ENCODE measurements at places on chromosomes 2 and 18.

GRCh38 chr2:223896833-223897311 is 48.3 kb downstream of the WDFY1 start:
- no peak for DNase-seq

DNA sequence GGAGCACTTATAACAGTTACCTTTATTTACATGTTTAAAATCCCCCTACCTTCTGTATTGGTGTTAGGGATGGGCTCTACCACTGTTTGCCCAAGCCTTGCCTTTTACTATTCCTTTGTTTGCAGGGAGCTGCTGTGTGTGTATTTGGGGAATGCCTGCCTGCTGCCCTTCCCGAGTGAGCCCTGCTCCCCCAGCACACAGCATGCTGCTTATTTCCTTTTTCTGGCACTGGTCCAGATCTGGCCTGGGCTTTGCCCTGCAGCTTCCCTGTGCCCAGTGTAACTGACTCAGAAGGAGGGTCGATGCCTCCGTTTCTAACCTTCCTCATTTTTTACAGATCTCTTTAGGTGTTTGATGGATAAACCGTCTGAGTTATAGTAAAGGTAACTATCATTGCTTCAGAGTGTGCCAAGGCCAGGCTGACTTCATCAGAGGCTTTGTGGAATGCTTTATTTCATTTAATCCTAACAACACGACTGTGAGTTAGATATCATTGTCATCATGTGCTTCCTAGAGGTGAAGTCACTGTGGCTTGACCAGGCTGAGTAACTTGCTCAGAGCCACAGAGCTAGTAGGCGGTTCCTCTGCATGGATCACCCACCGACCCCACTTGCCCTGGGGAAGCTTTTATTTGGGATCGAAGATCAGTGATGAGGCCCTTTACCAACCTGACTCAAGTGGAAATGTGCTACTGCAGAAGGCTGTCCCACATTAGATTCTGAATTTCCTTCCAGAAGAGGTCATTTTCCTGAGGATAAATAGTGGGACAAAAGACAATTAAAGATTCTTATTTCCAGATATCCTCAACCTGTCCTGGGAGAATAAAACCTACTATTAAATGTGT is 238.8 kb downstream of the ZNF407 start:
- peak; percentile 84 for DNase-seq

- DNase-seq: peak; percentile 87
Observed at GRCh38 chr2:216498379-216499352, at the start of gene RPL37A. RPL37A (plus strand) TSS chr2:216498844; CDS start chr2:216498875, 31 bp downstream.

GRCh38 chr2:74584088-74584645 is 29.6 kb downstream of the DOK1 start:
- DNase-seq: no peak

GRCh38 chr18:47893939-47894699 is 36.3 kb downstream of the SMAD2 start:
- DNase-seq: no peak

- no peak for DNase-seq
Observed at GRCh38 chr2:70111752-70112591, 24.7 kb downstream of the PCBP1 start.

DNA sequence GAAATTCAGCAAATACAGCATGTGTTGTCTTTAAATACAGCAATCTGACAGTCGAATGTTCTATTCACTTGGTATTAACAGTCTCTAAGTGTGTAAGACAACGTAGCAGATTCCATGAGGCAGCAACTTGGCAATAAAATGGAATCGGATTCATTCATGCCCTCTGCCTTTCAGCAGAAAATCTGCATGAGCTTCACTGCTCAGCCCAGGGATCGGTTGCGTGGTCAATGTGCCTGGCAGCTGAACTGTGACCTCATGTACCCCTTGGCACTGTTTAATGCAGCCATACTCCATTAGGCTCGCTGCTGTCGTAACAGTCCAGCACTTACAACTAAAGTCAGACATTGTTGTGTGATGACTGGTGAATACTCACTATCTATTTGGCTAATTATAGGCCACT is 17.7 kb upstream of the RGPD4 start:
- no peak for DNase-seq

DNA sequence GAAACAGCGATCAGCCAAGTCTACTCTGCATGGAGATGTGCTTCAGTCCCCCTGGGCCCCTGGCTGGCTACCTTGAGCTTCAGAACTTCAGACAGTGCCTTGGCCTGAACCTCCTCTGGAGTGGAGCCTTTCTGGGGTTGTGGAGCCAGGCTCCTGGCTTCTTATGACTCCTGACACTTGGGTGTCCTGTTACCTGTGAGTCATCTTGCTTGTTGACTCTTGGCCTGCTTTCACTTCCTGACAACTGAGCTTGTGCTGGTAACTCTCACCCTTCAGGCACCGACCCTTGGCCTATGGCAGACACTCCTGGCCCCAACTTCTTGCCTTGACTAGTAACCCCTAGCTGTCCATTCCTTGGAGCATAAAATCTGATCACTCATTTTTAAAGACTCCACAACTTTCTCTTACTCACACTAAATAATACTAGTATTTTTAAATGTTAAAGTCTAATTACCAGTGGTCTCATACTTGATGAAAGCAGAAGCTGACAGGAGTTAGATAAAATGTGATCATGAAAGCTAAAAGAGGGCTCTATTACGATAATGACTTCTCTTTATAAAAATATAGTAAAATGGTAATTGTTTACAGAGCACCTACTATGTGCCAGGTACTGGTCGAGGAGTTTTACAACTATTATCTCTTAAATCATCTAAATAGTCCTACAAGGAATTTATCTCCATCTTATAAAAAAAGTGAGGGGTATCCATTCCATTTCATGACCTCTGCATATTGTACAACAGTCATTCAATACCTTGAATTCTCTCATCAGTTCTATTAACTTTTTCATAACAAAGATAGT is 46.3 kb upstream of the VIT start:
- no peak for DNase-seq

DNA sequence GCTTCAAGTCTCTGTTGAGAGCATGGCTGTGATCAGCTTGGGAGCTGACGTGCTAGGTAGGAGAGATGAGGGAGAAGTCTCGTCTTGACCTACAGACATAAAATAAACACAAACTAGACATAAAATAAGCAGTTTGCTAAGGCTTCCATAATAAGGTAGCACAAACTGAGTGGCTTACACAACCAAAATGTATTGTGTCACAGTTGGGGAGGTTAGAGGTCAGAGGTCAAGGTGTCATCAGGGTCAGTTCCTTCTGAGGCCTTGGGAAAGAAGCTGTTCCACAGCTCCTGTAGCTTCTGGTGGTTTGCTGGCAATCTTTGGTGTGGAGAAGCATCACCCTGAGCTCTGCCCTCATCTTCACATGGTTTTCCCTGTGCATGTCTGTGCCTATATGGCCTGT is 20.2 kb downstream of the DAW1 start:
- no peak for DNase-seq

DNA sequence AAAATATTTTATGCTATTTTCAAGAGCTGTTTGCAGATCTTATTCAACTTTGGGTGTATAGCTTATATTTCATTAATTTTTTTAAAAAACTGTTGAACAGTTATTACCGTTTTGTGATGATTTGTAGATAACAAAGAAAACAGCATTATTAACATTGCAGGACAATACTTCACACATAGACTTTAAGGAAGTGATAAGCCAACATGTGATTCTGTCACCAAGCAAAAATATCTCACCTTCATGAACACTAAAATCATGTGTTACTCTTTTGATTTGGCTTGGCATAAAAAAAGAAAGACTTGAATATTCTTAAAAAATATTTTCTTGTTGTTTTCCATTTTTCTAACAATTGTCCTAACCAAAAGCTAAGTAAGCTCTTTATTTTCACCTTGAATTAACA is 33.0 kb downstream of the SLC35F5 start:
- no peak for DNase-seq

DNA sequence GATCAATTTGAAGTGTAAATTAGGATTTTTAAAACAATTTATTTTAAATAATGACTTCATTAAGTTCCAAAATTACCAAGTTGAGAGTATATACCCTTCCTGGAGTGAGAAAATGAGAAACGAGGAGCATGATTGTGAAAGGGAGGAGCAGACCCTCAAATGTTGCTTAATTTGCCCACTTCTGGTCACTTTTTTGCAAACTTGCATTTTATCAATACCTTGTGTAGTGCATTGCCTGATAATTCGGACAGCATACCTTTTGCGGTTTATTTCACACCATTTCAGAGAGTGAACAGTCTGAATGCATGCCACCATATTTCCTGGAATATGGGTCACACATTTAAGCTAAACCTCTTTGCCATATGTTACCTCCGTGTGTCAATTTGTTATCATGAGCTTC is 669.7 kb downstream of the RNF144A start:
- no peak for DNase-seq

GRCh38 chr2:130850788-130851623 is 14.3 kb downstream of the ARHGEF4 start:
- no peak for DNase-seq

DNA sequence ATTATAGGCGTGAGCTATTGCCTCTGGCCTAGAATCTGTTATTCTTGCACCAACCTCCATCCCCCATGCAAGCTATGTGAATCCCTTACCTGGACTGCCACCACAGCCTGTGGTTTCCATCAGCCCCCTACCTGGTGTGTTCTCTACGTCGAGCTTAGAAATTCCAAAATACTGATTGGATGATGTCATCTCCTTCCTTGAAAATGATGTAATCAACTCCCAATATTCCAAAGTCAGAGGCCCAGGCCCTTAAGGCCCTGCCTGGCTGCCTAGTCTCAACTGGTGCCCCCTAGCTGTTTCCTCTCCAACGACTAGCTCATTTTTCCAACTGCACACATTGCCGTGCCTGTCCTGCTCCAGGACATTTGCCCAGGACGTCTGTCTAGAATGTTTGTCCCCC is 41.3 kb upstream of the GBX2 start:
- no peak for DNase-seq

GRCh38 chr2:59658906-59659635 is 894.4 kb downstream of the BCL11A start:
- DNase-seq: no peak

GRCh38 chr18:60017371-60017770 is 117.6 kb downstream of the PMAIP1 start:
- DNase-seq: no peak

DNA sequence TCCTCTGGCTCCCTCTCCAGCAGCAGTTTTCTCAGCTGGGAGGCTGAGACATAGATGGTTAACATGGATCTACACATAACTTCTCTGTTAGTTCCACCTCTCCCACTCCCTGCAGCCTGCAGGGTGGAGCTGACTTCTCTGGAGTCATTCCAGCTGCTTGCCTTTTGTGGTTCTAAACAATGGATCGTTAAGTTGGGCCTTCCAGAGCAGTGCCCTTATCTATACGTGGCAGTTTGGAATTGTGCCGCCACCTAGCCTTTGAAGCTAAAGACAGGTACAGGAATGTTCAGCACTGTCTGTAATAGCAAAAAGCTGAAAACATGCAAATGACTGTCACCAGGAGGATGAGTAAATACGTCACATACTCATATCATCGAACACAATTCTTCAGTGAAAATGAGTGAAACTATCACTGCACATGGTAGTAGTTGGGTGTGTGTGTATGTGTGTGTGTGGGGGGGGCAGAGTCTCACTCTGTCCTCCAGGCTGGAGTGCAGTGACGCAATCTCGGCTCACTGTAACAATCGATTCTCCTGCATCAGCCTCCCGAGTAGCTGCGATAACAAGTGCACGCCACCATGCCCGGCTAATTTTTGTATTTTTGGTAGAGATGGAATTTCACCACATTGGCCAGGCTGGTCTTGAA is 50.3 kb downstream of the SH2D6 start:
- DNase-seq: no peak

- peak; percentile 2 for DNase-seq
Observed at GRCh38 chr2:120470041-120470965, 124.4 kb downstream of the INHBB start.
